ENCODE measurements at places on chromosomes 4 and X.
A peak's percentile ranks its signal among the peaks of the same experiment; 100 is the strongest.

GRCh38 chrX:50988649-50989048 is 78.1 kb downstream of the BMP15 start:
- DNase-seq = peak; percentile 29

- DNase-seq = no peak
Observed at GRCh38 chr4:31052519-31052918, 332.4 kb downstream of the PCDH7 start.

DNA sequence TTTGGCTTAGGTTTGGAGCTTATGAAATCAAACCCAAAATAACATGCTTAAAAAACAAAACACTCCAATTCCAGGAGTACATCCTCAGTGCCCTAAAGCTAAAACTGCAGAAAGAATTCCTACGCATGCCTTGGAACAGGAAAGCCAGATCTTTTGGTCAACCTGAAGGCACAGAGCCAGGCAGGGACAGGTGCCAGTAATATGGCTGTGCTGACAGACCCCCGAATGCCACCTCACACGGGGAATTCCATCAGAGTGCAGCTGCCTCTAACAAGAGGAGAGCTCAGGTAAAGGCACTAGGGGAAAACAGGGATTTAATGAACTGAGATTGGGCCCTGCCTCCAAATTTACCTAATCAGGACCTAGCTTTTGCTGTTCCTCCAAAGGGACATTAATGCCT is 77.1 kb downstream of the SHISA3 start:
- DNase-seq = no peak

DNA sequence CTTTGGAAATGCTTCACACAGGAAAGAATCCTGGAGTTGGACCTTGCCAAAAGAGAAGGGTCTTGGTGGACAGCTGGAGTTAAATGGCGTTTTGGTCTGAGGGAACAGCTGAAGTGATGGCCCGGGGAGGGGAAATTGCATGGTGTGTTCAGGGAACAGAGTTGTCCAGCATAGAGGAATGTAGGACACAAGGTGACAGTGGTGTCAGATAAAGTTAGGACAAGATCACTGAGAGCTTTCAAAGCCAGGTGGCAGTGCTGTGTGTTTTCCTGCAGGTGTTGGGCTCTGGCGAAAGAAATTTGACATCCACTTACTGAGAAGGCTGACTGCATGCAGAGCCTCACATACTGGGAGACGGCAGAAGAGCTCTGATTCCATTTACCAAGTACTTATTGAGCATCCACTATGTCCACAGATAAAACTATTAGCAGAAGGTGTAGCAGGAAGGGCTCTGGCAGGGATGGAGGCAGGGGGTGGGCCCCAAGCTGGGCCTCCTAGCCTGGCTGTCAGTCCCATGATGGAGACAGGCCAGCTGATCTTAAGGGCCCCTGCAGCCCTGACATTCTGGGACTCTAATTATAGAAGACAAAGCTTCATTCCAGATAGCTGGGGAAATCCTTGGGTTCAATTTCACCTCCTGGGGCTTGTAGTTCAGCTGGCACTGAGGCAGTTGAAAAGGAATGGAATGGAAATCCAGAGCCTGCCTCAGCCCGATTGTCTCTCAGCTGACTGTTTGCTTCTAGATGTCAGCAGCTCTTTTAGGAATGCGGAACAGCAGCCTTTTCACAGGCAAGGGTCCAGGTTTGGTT is 150.2 kb upstream of the MAMLD1 start:
- peak; percentile 30 for DNase-seq

DNA sequence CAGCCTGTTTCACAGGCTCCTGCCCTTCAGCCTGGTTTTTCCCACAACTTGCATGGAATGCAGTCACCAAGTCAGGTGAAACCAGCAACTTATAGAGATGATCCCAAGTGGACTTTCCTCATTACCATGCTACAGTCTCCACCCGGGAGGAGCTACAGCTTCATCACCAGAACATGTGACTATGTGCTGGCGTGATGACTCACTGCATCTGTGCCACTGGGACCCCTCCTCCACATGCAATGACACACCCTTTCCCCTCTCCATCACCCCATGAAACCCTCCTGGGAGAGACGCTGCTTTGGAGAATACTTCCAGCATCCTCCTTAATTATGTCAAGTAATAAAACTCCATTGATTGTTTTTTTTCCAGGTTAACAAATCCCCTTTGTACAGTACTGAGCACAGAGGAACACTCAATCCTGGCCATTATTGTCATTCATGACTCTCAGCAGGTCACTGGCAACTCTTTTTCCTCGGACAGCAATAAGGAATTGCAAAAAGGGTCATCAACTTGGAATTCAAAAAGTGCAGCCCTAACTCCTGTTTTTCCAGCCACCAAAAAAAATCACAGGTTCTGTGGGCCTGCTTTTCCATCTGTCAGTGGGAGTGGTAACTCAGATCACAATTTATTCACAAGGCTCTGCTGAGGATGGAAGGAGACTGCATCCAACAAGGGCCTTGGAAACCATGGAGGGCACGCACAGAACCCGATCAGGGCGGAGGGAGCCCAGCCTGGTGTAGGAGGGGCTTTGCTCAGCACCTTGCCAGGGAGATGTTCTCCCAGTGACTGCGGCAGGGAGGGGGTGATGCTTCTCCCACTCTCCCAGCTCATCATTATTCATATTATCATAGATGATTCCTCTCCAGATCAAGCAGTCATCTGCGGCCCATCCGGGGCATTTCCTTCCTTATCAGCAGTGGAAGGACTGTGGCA is 17.4 kb downstream of the QDPR start:
- DNase-seq = no peak

DNA sequence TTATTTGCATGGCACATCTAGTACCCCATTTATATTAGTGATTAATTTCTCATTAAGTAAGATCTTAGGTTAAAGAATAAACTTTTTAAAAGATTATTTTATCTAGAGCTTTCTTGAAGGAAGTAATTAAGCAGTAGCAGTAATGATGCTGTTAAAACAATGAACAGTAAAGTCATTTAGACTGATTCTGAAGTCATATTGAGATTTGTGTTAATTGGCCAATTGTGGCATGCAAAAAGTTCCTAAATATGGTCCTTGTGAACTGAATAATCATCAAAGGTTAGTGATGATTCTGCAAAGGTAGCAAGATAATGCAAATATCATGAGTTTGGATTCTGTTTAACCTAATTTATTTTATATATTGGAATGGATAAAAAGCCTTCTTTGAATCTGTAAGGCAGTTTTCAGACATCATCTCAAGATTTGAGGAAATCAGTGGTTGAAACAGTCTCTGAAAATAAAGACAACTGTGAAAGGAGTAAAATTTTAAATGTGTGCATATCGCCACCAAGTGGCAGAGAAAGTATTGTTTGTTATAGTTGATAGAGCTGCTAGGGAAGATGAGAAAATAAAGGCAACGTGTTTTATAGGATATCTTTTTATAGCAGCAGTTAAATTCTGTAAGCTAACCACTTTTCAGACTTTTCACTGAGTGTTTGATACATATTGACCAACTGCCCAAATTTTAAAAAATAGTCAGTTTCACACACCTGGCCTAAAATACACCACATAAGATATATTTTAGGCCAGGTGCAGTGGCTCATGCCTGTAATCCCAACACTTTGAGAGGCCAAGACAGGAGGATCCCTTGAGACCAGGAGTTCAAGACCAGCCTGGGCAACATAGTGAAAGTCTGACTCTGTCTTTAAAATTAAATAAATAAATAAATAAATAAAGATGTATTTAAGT is 79.6 kb downstream of the CCKAR start:
- peak; percentile 77 for DNase-seq

- no peak for DNase-seq
Observed at GRCh38 chrX:102745513-102745856, 24.9 kb downstream of the GPRASP3 start.

DNA sequence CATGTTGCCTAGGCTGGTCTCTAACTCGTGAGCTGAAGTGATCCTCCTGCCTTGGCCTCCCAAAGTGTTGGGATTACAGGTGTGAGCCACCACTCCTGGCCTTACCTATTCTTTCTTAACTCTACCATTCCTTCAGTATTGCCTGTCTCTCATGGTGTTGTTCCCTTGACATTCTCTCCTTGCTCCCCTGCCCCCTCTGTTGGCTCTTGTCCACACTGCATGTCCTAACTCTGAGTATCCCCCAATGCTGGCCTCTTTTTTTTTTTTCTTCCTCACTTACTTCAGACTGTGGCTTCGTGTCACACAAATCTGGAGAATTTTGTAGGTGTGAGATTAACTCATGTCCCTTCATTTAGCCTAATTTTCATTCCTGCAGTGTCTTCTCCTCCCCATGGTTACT is 22.9 kb upstream of the FRMPD4 start:
- DNase-seq = no peak

All from muscle of arm (tissue), 14 donors.